Testis (tissue), 5 donors: ENCODE measurements at places on chromosomes 12 and 14. TPM values are rescaled to one million over a fixed set of nuclear protein-coding genes. Genes with fewer than 3 reads are reported as not detected.

DNA sequence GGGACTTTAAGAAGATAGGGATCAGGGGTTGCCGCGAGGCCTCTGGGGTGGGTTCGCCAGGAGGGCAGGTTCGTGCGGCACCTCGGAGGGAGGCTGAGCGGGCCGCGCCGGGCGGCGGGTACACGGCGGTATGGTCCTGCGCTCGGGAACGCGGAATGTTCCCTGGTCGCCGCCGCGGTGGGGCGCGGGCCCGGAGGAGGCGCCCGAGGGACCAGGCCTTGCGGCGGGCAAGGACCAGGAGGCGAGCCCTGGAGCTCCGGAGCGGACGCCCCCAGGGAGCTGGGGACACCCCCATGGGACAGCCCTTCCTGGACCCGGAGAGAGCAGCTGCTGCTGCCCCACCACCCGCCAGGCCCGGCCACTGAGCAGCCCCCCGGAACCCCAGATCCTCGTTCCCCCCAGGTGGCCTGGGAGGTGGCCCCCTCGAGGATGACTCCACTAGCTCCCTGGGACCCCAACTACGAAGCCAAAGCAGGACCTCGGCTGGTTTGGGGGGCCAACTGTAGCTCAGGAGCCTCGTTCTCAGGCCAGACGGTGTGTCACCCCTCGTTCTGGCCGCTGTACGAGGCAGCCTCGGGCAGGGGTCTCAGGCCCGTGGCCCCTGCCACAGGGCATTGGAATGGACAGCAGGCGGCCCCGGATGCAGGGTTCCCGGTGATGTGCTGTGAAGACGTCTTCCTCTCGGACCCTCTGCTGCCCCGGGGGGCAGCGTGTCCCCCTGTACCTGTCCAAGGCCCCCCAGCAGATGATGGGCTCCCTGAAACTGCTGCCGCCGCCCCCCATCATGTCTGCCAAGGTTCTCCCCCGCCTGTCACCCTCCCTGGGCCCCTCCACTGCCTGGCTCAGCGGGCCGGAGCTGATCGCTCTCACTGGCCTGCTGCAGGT, 45.6 kb upstream of the SLC8A3 start:
- H3K4me1 ChIP-seq, result no peaks in the 10 kb centered on the region
- no peaks in the 10 kb centered on the region for H3K36me3 ChIP-seq
- no peaks in the 10 kb centered on the region for H3K27me3 ChIP-seq
- no peak for DNase-seq
- peak overlapping the region; percentile 29 for H3K4me3 ChIP-seq

GRCh38 chr14:51447411-51447810, 204.3 kb upstream of the FRMD6 start:
- peak overlapping the region; percentile 18 for H3K27ac ChIP-seq
- peaks cover 18% of the 10 kb centered on the region for H3K4me1 ChIP-seq
- DNase-seq, result no peak
- H3K36me3 ChIP-seq, result no peaks in the 10 kb centered on the region
- no peak overlapping the region for H3K4me3 ChIP-seq

GRCh38 chr12:64835901-64836300, 11.5 kb downstream of the TBC1D30 start:
- no peaks in the 10 kb centered on the region for H3K27me3 ChIP-seq
- H3K36me3 ChIP-seq, result no peaks in the 10 kb centered on the region
- no peak for DNase-seq
- H3K4me1 ChIP-seq, result no peaks in the 10 kb centered on the region

DNA sequence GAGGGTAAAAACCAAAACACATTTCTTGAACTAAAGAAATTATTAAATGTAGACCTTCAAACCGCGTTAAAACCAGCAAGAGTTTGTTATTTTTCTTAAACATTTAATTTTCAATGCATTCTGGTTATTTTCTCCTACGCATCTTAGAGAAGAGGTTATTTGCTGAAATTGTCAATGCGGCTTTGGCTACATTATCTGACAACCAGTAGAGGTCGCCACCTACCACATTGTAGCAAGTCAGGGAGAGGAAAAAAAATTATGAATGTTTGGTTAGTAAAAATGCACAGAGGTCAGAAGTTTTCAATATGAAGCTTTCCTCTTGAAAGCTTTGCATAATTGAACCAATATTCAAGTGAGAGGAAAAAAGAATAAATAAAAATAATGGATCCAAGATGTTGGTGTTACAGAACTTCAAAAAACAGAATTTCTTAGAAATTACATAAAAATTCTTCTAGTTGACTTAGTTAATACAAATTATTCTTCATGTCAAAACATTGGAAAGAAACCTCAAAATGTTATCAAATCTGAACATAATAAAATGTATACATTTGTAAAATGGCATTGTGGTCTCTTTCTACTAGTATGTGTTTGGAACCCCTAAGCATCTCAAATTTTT, 159.4 kb upstream of the TMTC2 start:
- no peaks in the 10 kb centered on the region for H3K4me1 ChIP-seq
- DNase-seq, result peak; percentile 57
- no peaks in the 10 kb centered on the region for H3K27me3 ChIP-seq
- no peak overlapping the region for H3K27ac ChIP-seq
- H3K36me3 ChIP-seq, result no peaks in the 10 kb centered on the region

GRCh38 chr12:95857799-95858198, 953 bp upstream of the SNRPF start:
- no peaks in the 10 kb centered on the region for H3K36me3 ChIP-seq
- no peaks in the 10 kb centered on the region for H3K27me3 ChIP-seq
- peak; percentile 21 for DNase-seq
- H3K27ac ChIP-seq, result no peak overlapping the region
- H3K4me1 ChIP-seq, result peaks cover 5% of the 10 kb centered on the region
- peak overlapping the region; percentile 80 for H3K4me3 ChIP-seq

DNA sequence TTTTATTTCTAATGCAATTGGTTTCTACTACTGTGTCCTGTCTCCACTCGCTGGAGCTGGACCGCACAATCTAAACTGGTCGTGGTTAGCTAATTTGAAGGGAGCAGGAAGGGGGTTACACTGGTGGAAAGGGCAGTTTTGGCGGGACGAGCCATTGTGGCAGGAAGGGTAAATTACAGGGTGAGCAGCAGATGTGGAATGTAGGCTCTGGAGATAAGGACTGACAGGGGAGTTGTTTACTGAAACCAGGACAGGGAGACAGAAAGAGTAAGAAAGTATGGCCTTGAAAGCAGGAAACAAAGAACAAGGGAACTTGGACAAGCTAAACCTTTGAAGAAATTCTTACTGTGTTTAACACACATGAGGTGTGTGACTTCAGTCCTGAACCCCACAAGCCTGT, 147.8 kb downstream of the ATXN7L3B start:
- H3K4me1 ChIP-seq, result no peaks in the 10 kb centered on the region
- H3K36me3 ChIP-seq, result no peaks in the 10 kb centered on the region
- no peak for DNase-seq

DNA sequence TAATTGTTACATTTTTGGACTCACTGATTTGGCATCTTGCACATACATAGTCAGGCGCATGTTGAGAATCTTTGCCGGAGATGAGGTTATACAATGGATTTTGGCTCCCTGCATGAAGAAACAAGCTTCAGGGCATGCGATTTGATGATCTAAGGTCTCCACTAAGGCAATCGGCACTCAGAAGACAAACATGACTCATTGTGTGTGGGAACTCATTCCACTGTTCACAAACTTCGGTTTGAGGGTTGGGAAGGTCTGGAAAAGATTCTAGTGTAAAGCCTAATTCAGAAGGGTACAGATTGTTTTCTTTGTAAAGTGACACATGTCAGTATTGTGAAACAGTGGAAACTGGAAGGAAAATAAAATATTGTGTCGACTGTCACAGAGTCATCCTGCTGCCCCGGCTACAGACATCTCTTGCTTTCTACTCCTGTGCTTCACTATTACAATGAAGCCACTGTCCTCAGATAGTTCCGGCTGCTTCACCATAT, 192.6 kb upstream of the HMGA2 start:
- no peak overlapping the region for H3K4me3 ChIP-seq
- no peaks in the 10 kb centered on the region for H3K36me3 ChIP-seq
- H3K27ac ChIP-seq, result no peak overlapping the region
- no peaks in the 10 kb centered on the region for H3K4me1 ChIP-seq

DNA sequence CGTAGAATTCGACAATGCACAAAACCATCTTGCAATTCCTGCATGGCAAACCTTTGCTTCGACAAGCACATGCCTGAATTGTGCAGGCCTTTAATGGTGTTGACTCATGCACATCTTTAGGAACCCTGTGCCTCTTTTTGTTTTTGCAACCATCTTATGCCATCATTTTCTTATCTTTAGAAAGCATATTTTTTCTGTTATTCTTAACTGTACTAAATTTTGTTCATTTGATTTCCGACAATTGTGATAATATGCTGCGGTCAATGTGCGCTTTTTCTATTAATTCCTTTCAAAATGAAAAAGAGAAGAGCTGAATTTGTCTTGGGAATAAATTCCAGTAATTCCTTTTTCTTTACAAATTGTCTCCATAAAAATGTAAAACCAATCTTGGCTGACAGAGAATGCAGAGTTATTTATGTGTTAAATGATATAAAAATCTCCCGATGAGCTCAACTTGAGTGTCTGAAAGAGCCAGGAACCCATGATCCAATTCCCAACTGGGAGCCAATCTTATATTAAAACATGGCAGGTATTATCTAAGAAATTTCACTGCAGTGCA, 20.1 kb upstream of the CDK17 start:
- H3K27me3 ChIP-seq, result no peaks in the 10 kb centered on the region
- no peaks in the 10 kb centered on the region for H3K36me3 ChIP-seq

DNA sequence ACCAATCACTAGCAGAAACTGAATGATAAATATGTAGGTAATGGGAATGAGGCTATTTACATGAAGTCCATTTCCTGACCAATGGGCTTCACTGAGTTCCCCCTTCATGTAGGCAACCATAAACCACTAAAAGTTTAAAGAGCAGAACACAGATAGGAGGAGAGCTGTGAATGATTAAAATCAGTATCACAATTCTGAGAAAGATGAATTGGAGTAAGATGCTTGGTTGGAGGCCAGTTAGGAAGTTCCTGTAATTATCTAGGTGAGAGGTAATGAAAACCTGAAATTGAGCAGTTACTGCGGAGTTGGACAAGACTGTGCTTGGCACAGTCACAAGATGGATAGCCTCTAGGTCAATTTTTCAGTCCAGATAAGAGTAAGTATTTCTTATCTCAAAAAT, 56.6 kb downstream of the GALNT4 start:
- no peak for DNase-seq
- no peaks in the 10 kb centered on the region for H3K4me1 ChIP-seq
- no peak overlapping the region for H3K4me3 ChIP-seq

GRCh38 chr12:126960709-126961108, 1306.3 kb upstream of the TMEM132C start:
- no peaks in the 10 kb centered on the region for H3K36me3 ChIP-seq
- H3K27me3 ChIP-seq, result no peaks in the 10 kb centered on the region
- no peaks in the 10 kb centered on the region for H3K4me1 ChIP-seq
- no peak overlapping the region for H3K27ac ChIP-seq
- H3K4me3 ChIP-seq, result no peak overlapping the region
- no peak for DNase-seq

GRCh38 chr14:85798856-85799255, 268.9 kb downstream of the FLRT2 start:
- H3K36me3 ChIP-seq, result no peaks in the 10 kb centered on the region
- H3K27me3 ChIP-seq, result no peaks in the 10 kb centered on the region
- H3K4me1 ChIP-seq, result no peaks in the 10 kb centered on the region
- no peak overlapping the region for H3K4me3 ChIP-seq
- DNase-seq, result no peak
- no peak overlapping the region for H3K27ac ChIP-seq

DNA sequence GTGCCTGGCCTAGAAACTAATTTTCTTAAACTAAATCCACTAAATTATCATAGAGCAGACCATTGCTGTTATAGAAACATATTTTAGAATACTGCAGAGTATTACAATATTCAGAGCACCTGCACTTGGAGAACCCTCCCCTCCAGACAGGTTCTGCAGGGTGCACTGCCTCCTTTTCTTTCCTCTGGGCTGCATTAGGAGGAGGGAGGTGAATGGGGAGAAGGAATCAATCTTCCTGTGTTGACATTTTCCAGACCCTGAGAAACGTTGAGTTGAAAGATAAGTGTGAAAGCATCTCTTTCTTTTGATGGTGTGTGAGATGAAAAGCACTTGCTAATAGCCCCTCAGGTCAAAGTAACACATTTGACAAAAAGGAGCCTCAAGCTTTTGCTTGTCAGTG, 7.3 kb downstream of the SYNE2 start:
- no peaks in the 10 kb centered on the region for H3K4me1 ChIP-seq
- no peaks in the 10 kb centered on the region for H3K36me3 ChIP-seq
- no peak overlapping the region for H3K4me3 ChIP-seq
- H3K27ac ChIP-seq, result no peak overlapping the region
- DNase-seq, result no peak

KRT74 gene
- polyA plus RNA-seq, result 2.2 TPM

RNASE8 gene
- not detected for polyA plus RNA-seq

MYF6 gene
- polyA plus RNA-seq, result 2.1 TPM
